Lung (tissue), 17 donors: ENCODE measurements at places on chromosomes 2 and 18. TPM values are rescaled to one million over a fixed set of nuclear protein-coding genes. Genes with fewer than 3 reads are reported as not detected.

Gene DTNA
- 6.2 TPM for polyA plus RNA-seq

Gene MROH2A
- polyA plus RNA-seq, result not detected

Gene LIMS3
- 0.55 TPM for polyA plus RNA-seq

Gene ASIC4
- polyA plus RNA-seq, result 0.02 TPM

Gene ALPP
- 7.4 TPM for polyA plus RNA-seq

Gene CCDC138
- polyA plus RNA-seq, result 2.2 TPM

Gene ARHGAP25
- polyA plus RNA-seq, result 43.0 TPM

Gene G6PC2
- 0.01 TPM for polyA plus RNA-seq

Gene SRD5A2
- 0.35 TPM for polyA plus RNA-seq

Gene ANKRD30BL
- not detected for polyA plus RNA-seq

Gene RPIA
- polyA plus RNA-seq, result 25.3 TPM

Gene LYPD6
- 0.17 TPM for polyA plus RNA-seq

Gene DNAH6
- polyA plus RNA-seq, result 1.9 TPM

Gene SLC5A7
- 0.06 TPM for polyA plus RNA-seq

Gene TCF23
- polyA plus RNA-seq, result 0.04 TPM

Gene GPR17
- 1.4 TPM for polyA plus RNA-seq

Gene RUFY4
- polyA plus RNA-seq, result 0.57 TPM

Gene UGT1A9
- polyA plus RNA-seq, result not detected

Gene GALNT13
- polyA plus RNA-seq, result 1.0 TPM

Gene PPM1G
- 57.5 TPM for polyA plus RNA-seq

Gene ZNF892
- polyA plus RNA-seq, result 0.50 TPM

Gene FEV
- polyA plus RNA-seq, result not detected

Gene PDE6D
- polyA plus RNA-seq, result 25.6 TPM

Gene EML4
- 26.1 TPM for polyA plus RNA-seq

Gene ALS2
- 6.1 TPM for polyA plus RNA-seq

Gene DNPEP
- polyA plus RNA-seq, result 89.7 TPM

Gene GPR155
- 1.7 TPM for polyA plus RNA-seq

Gene MAP3K19
- polyA plus RNA-seq, result 1.9 TPM

Gene SLC19A3
- 11.0 TPM for polyA plus RNA-seq

Gene TUBB8B
- polyA plus RNA-seq, result 0.47 TPM

Gene KATNAL2
- 1.5 TPM for polyA plus RNA-seq

Gene OXER1
- 0.59 TPM for polyA plus RNA-seq

Gene TSGA10
- polyA plus RNA-seq, result 4.4 TPM

Gene RHOB
- 93.2 TPM for polyA plus RNA-seq

Gene NTSR2
- not detected for polyA plus RNA-seq

Gene AP1S3
- 6.6 TPM for polyA plus RNA-seq

Gene EFEMP1
- polyA plus RNA-seq, result 127 TPM

Gene MFSD2B
- 0.18 TPM for polyA plus RNA-seq
